ENCODE measurements at places on chromosomes 11 and 22.

DNA sequence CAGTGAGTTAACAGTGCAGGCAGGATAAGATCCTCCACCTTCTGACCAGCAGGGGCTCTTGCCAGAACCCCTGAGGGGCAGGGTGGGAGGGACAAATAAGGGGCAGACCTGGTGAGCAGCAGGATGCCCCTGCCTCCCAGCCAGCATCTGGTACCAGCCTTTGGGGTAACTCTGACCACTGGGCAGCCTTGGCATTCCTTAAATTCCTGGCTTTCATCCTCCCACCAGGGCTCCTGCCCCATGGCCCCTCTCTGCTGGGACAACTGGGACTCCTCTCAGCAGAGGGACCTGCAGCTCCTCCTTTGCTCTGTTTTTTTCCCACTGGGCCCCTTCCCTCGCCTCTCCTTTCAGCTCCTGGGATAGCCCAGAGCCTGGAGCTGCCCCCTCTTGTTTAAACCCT lies 98.0 kb upstream of the CD82 start:
- DNase-seq, result no peak

DNA sequence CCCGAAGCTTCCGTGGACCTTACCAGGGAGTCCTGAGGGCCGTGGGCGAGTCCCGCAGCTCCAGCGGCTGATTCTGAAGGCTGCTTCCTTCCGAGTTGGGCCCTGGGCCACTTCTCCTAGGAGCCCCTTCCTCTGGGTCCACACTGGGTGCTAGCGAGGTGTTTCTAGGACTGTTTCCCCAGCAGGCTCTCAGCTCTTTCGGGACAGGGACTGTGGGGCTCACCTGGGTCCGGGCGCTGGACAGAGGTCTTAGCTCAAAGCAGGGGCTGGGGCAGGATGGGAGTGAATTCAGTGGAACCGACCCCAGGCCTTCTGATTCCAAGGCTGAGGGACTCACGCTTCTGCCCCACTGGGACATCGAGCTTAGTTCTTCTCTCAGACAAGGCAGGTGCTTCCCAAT lies 29.3 kb upstream of the CSNK1E start:
- no peak for DNase-seq

GRCh38 chr11:9438611-9439010 lies 22.2 kb upstream of the ZNF143 start:
- no peak for DNase-seq

DNA sequence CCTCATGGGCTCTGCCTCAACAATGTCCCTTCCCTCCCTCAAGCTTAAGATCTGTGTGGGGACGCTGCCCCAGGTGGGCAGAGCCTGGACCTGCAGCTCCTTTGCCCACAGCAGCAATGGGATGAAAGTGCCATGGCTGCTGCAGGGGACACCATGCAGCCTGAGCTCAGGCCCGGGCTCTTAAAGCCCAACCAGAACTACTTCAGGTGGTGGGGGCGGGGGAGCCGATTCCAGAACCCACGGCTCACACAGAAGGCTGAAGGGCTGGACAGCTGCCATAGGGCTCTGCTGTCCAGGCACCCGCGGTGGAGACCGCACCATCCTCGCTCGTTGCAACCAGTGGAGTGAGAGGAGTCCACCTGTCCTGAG lies 12.5 kb downstream of the CHID1 start:
- no peak for DNase-seq

DNA sequence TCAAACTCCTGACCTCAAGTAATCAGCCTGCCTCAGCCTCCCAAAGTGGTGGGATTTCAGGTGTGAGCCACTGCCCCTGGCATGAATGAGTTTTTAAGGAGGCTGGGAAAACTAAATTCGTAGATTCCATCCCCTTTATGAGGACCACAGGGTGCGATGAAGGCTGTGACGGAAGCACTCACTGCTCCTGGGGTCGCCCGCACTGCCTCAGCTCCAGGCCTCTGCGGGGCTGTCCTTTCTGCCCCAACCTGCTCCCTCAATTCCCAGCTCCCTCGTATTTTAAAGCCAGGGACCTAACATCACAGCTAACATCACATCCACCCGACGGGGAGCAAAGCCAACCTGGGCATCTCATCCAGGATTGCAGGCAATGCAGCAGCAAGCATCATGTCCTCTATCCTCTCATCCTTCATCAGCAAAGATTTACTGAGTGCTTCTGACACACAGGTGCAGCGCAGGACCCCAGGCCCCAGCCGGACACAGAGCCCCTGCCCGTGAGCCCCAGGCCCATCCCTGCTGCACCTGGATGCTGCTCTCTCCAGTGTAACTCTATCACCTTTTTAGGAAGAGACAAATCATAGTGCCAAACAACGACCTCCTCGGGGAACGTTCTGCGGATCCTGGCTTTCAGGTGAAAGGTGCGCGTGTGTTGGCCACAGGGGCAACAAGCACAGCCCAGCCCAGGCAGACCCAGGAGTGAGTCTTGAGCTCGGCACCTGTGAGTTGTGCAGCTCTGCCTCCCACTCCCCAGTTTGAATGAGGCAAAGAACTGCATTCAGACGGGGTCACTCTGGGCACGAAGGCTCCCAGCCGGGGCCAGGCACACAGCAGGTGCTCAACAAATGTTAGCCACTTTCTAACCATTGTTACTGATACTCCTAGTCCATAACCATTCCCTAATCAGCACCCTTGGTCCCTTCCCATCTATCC lies 134.3 kb downstream of the CRYBB2 start:
- no peak for DNase-seq

DNA sequence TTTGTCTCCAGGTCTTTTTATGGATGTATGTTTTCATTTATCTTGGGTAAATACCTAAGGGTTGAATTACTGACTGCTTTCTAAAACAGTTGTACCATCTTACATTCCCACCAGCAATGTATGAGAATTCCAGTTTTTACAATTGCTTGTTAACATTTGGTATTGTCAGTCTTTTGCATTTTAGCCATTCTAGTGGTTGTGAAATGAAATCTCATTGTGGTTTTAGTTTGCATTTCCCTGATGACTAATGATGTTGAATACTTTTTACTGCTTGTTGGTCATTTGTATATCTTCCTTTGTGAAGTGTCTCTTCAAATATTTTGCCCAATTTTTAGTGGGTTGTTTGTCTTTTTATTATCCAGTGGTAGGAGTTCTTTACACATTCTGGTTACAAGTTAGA lies 92.8 kb downstream of the ARFGAP2 start:
- no peak for DNase-seq

- no peak for DNase-seq
Measured at GRCh38 chr11:3753110-3753509, 44.2 kb downstream of the NUP98 start.

DNA sequence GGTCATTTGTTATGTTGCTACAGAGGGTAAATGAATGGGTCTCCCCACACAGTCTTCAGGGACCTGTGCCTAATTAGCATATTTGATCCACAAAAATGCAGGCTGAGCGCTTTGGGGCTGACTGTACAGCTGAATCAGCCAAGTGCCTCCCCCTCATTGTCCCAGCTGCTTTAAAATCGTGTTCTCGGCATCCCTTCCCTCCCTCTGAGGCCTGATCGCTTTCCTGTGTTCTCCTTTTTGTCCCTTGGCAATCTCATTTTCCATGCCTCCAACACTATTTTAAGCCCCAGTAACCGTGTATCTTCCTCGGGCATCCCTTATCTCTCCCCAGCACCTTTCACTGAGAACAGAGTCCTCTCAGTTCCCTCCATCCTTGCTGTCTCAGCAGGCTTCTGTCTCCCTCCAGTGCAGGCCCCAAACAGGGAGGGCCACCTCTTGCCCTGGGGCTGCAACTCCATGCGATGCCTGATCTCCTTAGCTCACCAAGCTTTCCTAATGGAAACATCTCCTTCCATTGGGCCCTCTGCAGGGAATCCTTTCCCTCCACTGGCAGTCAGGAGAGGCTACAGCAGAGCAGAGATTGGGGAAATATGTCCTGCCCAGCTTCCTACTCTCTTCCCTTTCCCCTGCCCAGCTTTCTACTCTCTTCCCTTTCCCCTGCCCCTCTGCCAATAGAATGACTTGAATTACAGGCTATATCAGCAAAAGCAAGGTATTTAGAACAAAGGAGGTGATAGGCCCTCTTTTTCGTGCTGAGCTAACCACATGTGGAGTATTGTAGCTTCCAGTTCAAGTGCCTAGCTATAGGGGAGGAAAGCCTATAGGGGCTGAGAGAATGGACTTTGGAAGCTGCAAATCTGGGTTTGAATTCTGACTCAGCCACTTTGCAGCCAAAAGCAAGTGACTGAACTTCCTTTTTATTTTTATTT lies 13.8 kb downstream of the UQCR10 start:
- no peak for DNase-seq

DNA sequence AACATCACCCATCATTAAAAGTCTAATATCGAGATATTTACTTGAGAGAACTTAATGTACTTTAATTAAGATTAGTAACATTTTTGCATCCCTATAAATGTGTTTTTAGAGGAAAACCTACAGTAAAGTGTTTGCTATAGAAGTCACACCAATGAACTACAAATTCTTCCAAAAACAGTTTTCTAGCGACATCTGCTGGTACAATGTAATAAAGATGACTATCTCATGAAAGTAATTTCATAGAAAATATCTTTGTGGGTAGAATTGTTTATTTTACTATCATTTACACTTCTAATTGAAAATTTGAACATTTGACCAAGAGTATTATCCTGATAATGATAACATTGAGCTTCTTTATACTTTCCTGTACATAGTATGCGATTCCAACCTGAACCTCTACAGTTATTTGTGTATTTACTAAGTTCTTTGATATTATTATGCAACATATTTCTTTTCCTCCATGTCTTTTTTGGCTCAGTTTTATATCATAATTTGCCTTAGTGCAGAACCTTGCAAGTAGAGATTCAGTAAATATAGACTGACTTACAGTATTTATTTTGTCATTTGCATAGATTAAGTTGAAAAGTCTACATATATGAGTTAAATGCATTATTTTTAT lies 252.7 kb downstream of the TMEM135 start:
- no peak for DNase-seq

DNA sequence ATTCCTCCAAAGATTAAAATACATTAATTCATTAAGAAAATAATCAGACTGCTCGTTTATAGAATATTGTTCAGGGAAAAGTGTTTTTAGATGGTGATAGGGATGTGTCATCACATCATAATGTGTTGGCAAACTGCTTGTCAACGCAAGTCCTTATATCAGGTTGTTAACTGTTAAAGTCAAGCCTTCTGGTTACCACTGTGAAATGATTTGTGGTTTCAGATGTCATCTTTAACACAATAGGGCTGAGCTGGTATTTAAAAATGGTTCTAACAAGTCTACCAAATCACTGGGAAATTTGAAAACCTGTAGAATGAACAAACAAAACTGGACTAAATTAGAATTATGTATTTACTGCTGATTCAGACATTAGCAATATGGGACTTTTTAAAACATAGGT lies 2.4 kb upstream of the MMP13 start:
- no peak for DNase-seq

- no peak for DNase-seq
Measured at GRCh38 chr22:24319451-24319850, 48.8 kb downstream of the SPECC1L start.

- no peak for DNase-seq
Measured at GRCh38 chr11:77558380-77558779, 31.4 kb upstream of the AQP11 start.

- DNase-seq, result no peak
Measured at GRCh38 chr22:36027935-36028645, 534 bp downstream of the RBFOX2 start.

DNA sequence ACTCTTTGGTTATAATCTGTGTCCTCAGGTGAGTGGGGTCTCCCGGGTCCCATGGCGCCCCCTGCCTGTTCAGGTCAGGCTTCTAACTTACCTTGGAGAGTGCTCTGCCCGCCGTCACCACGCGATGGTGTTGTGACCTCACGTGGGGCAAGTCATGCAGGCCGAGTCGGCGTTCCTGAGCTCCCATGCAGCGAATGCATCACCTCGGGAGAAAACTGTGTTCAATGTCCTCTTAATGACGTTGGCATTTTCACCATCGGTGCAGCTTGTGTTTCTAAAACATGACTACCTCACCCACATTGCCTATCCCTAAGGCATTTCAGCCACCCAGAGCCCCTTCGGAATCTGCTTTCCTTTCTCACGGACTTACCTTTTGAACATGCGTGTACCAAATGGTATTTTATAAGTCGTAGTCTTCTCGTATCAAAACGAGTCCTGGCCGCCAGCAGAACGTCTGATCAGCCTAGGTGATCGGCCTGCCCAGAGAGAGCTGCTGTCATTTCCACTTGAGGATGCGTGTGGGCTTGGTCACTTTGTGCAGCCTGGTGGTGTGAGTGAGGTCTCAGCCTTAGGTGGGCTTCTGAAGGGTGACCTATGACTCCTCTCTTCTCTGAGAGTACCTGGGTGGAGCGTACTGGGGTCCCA lies 64.8 kb downstream of the TBC1D22A start:
- DNase-seq, result no peak

DNA sequence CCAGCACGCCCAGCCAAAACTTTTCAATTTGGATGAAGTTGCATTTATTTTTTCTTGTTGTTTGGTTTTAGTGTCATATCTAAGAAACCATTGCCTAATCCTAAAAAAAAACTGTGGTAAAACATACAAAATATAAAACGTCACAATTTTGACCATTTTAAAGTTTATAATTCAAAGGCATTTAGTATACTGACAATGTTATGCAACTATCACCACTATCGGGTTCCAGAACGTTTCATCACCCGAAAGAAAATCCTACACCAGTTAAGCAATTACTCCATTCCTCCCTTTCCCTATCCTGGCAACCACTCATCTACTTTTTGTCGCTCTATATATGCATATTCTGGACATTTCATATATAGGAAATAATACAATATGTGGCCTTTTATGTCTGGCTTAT lies 30.5 kb upstream of the PHOX2A start:
- no peak for DNase-seq
